Effector memory CD8-positive, alpha-beta T cell (primary cell): ENCODE measurements at places on chromosomes 12 and 14.
A peak's percentile ranks its signal among the peaks of the same experiment; 100 is the strongest.

DNA sequence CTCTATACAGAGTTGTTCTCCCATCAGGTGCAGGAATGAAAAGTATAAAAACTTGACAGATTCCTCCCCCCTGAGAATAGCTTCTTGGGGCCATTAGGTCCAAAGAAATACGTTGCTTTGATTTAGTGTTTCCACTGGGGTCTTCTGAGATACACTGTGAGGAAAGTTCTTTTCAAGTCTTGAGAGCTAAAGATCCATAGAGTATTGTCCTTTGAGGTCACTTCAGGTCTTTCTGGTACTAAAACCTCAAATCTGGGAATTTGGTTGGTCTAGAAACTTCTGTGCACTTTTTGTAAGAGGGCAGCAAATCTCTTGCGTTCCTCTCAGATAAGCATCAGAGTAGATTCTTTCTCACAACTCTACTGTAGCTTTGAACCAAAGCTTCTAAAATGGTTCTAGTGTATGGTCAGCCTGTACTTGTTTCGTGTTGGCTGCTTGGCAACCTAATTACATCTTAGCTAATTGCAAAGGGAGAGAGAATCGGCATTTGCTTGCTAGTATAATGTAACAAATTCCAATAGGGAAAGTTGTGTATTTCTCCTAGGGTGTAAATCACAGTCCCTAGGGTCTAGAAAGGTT is 10.0 kb downstream of the SRSF5 start:
- peaks cover 85% of the 10 kb centered on the region for H3K36me3 ChIP-seq
- peaks cover 77% of the 10 kb centered on the region for H3K4me1 ChIP-seq
- no peak for DNase-seq

DNA sequence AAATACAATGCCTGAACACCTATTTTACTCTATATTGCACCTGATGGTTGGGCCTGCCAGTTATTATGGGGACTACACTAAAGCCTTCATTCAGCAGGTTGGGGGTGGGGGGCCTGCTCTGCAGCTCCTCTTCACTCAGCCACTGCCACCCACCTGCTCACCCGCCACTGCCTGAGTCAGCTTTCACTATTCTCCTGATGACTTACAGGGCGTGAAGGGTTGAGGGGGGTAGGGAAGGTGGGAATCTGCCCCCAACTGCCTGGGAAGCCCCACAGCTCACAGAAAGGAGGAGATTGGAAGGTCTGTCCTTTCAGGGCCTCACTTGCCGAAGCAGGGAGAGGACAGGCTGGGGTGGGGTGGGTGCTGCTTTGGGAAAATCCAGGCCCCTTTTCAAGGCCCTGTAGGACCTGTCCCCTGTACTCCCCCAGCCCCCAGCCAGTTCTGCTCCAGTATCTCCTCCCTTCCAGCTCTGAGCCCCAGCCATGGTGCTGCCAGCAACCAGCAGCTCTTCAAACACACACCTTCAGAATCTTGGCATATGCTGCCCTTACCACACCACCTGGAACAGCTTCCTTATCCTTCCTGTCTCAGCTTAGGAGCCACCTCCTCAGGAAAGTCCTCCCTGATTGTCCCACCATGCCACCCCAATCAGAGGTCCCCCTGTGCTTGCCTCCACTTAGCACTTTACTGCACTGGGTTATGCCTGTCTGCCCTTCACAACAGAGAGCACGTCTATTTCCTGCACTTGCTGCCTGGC is 33.1 kb downstream of the IRF2BPL start:
- H3K27ac ChIP-seq = no peak overlapping the region
- no peaks in the 10 kb centered on the region for H3K36me3 ChIP-seq
- H3K4me1 ChIP-seq = no peaks in the 10 kb centered on the region
- peaks cover 9% of the 10 kb centered on the region for H3K27me3 ChIP-seq
- no peak for DNase-seq

DNA sequence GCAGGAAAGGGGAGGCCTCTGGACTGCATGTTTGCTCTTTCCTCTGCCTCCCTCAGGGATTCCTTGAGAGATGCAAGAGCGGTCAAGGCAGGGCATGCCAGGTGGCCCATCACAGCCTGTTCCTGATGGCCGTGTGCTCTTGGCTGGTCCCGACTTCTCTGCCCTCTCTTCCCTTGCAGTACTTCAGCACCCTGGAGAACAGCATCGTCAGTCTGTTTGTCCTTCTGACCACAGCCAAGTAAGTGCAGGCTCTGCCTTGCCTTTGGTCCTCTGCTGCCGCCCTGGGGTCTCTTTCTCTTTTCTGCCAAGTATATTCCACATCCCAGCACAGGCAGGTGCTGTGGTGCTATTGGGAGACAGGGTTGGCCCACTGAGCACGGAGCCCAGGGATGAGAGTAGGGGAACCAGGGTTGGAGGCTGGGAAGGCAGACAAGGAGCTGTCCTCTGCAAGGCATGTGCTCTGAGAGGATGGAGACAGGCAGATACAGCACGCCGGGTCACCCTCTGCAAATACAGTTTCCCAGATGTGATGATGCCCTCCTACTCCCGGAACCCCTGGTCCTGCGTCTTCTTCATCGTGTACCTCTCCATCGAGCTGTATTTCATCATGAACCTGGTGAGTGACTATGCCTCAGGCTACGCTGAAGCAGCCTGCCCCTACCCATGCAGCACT is 51.9 kb downstream of the TPCN1 start:
- H3K27me3 ChIP-seq = no peaks in the 10 kb centered on the region
- DNase-seq = no peak
- no peak overlapping the region for H3K4me3 ChIP-seq
- H3K27ac ChIP-seq = no peak overlapping the region
- H3K36me3 ChIP-seq = peaks cover 10% of the 10 kb centered on the region
- no peaks in the 10 kb centered on the region for H3K4me1 ChIP-seq

- H3K36me3 ChIP-seq = peaks cover 95% of the 10 kb centered on the region
- peak overlapping the region; percentile 76 for H3K27ac ChIP-seq
- no peaks in the 10 kb centered on the region for H3K27me3 ChIP-seq
These were observed 14.7 kb downstream of the ITGA5 start for GRCh38 chr12:54404061-54405004.

DNA sequence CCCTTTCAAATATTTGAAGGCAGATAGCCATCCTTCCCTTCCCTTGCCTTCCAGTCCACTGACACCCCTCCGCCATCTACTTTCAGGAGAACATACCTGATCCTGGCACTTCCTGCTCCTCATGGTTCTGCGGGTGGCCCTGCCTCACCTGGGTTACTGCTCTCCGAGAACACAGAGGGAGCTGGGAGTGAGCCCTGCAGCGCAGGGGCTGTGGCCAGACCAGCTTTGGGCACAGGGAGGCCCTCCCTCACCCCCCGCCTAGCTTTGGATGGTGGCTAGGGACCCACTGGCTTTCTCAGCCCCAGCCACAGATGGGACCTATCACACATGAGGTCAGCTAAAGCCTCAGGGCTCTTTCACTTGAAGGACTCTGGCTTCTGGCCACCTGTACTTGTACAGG is 12.4 kb downstream of the IQSEC3 start:
- H3K27ac ChIP-seq = no peak overlapping the region
- H3K4me3 ChIP-seq = no peak overlapping the region
- H3K27me3 ChIP-seq = peaks cover 87% of the 10 kb centered on the region
- H3K36me3 ChIP-seq = no peaks in the 10 kb centered on the region
- no peak for DNase-seq

DNA sequence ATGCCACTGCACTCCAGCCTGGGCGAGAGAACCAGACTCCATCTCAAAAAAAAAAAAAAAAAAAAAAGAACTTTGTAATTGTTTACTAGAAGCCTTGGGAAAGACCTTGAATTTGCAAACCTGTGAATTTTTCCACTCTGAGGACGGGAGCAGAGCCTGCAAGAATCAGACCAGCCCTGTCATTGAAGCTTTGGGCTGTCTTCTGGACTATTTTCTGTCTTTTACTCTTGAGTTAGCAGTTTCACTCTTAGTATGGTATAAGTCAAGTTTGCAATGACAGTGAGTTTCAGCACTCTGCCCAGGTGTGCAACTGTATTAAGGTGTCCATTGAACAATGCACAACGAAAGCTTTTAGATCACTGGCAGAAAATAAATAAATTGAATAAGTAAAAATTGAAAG is 81.4 kb upstream of the KRAS start:
- no peaks in the 10 kb centered on the region for H3K36me3 ChIP-seq
- H3K4me3 ChIP-seq = no peak overlapping the region
- H3K27me3 ChIP-seq = no peaks in the 10 kb centered on the region

DNA sequence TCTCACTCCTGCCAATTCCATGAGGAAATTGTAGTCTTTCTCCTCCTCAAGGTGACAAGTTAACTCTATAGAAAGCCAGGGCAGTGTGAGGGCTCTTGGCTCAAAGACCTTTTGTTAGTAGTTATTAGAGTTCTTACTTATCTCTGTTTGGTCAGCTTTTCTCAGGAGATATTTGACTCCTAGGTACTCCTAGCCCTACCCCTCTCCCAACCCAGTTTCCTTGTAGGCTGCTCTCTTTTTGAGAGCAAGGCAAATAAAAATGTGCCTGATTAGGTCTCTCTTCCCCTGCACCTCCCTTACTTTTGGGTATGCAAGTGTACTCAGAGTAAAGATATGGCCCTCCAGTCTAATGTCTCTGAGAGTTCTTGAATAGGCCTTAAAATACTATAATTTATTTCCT is 23.8 kb downstream of the BTG1 start:
- no peaks in the 10 kb centered on the region for H3K27me3 ChIP-seq
- no peak overlapping the region for H3K4me3 ChIP-seq
- H3K4me1 ChIP-seq = peaks cover 26% of the 10 kb centered on the region
- no peak for DNase-seq
- no peak overlapping the region for H3K27ac ChIP-seq

DNA sequence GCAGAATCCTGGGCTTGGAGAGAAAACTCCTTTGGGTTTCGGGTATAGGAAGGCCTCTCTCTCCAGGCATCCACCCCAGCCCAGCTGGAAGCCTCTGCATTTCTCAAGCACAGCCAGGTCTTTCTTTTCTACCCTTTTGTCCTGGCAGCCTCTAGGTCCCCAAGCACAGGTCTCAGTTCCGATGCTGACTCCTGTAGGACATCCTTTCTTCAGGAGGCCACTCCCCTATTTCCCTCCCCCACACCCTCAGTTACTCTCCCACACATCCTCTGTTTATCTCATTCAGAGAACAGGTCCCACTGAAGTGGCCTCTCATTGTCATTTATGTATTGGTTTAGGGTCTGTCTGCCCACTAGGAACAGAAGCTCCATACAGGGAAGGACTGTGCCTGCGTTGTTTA is 352.6 kb downstream of the VRK1 start:
- H3K27me3 ChIP-seq = peaks cover 16% of the 10 kb centered on the region
- H3K36me3 ChIP-seq = peaks cover 8% of the 10 kb centered on the region
- DNase-seq = no peak
- H3K4me3 ChIP-seq = no peak overlapping the region
- H3K27ac ChIP-seq = no peak overlapping the region

DNA sequence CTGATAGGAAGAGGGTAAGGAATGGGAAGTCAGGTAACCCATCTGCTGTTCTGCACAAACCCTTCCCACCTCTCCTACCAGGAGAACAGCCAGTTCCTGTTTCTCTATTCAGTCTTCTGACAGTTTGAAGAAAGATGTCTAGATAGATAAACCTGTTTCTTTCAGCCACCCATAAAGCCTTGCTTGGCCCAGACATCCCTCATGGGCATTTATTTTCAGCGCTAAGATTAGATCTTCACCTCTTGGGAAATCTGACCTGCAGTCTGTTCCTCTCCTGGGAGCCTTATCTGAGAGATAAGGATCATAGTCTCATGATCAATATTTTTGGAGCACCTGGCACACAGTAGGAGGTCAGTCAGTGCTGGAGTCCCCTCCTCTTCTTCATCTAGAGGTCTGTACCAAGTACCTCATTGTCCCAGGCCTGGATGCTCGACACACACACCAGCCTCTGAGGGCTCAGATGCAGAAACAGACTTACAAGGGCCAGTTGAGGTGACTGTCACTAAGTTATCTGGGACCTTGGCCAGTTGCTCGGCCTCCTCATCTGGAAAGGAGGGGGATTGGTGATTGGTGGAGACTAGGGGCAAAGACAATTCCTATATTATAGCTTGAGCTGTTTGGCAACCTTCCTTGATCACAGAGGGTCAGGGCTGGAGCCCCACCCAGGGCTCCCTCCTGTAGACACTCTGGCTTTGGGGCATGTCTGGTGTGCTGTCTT is 18.2 kb downstream of the ACVRL1 start:
- H3K27me3 ChIP-seq = peaks cover 24% of the 10 kb centered on the region
- no peak overlapping the region for H3K4me3 ChIP-seq
- peaks cover 5% of the 10 kb centered on the region for H3K4me1 ChIP-seq
- DNase-seq = no peak
- H3K36me3 ChIP-seq = no peaks in the 10 kb centered on the region

DNA sequence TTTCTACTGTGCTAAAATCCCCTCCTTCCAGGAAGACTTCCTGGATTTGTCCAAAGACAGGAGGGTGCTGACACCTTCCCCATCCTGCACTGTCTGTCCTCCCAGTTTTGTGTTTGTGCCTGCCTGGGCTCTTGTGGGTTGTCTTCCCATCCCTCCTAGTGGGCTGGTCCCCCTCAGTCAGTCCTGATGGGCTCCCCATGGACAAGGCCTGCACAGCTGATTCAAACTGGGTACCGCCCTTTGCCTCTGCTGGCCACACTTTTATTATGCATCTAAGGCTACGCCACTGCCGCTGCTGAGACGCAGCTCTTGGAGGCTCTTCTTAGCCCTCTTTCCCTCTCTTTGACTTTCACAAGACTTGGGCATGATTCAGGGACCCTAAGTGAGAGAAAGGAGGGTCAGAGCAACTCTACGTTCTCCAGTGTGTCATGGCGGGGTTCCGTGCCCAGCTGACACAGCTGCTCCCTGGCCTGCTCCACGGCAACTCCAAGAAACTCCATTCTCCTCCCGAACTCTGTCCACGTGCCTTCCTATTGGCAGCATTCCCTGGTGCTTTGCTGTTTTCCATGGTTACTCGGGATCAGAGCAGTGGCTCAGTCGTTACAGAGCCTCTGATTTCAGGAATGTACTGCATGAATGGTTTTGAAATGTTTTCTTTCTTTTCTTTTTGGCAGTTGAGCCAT is 3.8 kb upstream of the KRT85 start:
- H3K36me3 ChIP-seq = no peaks in the 10 kb centered on the region
- H3K27me3 ChIP-seq = peaks cover 33% of the 10 kb centered on the region
- no peak overlapping the region for H3K4me3 ChIP-seq
- no peak overlapping the region for H3K27ac ChIP-seq
- no peak for DNase-seq

DNA sequence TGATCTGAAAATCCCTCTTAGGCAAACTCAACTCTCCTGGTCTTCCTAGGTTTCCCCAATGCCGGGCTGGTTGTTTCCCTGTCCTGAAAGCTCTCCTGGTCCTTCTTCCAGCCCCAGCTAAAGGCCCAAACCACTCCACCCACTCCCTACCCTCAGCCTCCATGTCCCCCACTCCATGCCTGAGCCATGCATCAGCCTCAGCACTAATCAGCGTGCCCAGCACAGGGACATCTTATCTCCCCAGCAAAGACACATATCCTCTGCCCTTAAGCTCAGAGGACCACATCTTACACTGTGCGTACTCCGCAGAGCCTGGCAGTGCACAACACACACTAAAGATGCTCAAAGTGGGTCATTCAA is 25.9 kb downstream of the ACTN1 start:
- H3K36me3 ChIP-seq = no peaks in the 10 kb centered on the region
- no peak overlapping the region for H3K4me3 ChIP-seq
- no peak overlapping the region for H3K27ac ChIP-seq
- peaks cover 8% of the 10 kb centered on the region for H3K27me3 ChIP-seq
